CD14-positive monocyte (primary cell): ENCODE measurements at places on chromosomes 2 and 18.

- no peak for DNase-seq
Measured at GRCh38 chr2:196077821-196078220, 9.2 kb upstream of the DNAH7 start.

DNA sequence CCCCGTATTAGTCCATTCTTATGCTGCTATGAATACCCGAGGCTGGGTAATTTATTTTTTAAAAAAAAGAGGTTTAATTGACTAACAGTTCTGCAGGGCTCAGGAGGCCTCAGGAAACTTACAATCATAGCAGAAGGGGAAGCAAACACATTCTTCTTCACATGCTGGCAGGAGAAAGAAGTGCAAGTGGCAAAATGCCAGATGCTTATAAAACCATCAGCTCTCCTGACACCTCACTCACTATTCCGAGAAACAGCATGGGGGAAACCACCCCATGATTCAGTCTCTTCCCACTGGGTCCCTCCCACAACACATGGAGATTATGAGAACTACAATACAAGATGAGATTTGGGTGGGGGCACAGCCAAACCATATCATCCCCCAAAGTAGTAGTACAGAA is 2148.5 kb upstream of the PIK3C3 start:
- DNase-seq, result no peak

GRCh38 chr2:132641819-132642218 is 28.2 kb downstream of the LYPD1 start:
- DNase-seq, result no peak

DNA sequence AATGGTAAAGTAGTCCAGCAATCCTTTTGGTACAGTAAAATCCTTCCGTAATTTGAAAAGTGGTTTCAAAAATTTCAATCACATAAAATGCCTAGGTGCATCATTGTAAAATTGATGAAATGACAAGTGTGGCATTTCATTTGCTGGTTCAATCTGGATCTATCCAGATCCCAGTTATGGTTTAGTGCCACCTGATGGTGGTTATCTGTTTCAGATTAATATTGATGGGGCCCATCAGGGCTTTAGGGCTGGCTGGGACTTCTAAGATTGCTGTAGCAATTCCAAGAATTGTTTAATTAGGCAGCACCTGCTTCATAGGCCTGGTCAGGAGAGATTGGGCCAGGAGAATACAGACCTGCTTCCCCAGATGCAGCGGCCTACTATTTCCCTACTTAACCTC is 55.5 kb upstream of the PIK3C3 start:
- no peak for DNase-seq

DNA sequence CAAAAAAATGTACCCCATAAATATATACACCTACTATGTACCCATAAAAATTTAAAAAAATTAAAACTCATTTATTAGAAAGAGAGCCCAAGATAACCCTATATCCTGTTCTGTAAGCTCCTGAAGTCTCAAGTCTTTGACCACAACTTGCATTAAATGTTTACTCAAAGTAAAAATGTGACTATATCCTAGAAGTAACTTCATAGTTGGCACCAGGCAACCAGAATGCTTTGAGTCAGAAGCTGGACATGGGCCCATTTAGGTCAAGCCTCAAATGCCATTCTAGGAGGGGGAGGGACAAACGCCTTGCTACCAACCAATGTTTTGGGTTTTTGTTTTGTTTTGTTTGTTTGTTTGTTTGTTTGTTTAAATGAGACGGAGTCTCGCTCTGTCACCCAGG is 9.3 kb upstream of the TBC1D8 start:
- DNase-seq, result no peak

DNA sequence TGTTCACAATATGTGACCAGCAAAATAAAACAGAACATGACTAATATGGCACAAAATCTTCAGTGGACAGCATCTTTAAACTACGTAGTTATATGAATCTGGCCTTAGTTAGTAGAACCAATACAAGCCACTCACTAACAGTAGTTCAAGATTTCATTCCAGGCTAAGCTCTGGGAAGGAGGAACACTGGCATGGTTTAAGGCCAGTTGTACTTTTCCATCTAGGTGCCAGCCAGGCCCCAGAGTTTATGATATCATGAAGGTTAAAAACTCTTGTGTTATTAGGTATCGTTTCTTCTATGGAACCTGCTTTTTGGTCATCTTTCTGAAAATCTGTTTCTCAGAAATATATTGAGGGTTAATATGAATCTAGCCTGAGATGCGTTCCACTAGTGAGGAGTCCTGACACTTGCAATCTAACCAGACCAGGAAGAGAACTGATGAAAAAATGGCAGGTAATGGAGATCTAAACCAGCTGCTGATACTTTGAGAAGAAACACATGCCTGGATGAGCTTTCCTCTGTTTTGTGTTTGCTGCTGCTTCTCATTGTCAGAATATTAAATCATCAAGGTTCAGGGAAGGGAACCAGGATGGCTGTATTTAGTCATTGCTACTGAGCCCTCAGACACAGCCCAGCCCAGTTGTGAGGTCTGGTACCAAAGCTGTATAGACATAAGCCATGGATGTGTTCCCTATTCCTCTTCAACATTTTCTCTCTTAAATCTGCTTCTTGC is 182.8 kb upstream of the SETBP1 start:
- no peak for DNase-seq
